ENCODE measurements at places on chromosomes 12 and 14.
A peak's percentile ranks its signal among the peaks of the same experiment; 100 is the strongest.

DNA sequence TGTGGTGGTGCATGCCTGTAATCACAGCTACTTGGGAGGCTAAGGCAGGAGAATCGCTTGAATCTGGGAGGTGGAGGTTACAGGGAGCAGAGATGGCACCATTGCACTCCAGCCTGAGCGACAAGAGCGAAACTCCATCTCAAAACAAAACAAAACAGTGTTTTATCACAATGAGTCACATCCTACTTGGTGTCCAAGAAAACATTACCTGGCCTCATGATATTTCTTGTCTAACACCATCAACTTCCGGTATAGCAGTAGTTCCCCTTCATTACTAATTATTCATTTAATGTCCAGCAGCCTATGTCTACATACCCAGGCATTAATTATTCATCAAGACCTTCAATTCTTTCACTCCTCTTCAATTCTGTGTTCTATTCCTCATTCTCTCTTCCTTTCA, 115.5 kb downstream of the CCDC59 start:
- no peak for DNase-seq

DNA sequence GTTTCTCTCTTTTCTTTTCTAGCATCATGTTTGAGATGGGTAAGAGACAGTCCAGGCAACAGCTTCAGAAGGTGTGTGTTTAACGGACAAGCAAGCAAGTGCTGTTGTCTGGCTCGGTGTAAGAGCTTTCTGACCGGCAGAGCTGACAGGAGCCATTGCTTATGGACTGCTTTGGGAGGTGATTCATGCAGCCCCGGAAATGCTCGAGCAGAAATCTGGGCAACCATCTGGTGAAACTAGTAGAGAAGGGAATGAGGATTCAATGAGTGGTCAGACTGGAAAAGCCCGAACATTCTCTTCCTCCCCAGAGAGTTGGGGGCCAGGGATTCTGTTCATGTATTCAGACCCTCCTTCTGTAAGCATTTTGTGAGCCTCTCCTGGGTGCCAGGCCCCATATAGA, 24.4 kb downstream of the TUNAR start:
- DNase-seq, result no peak

GRCh38 chr14:24179961-24180796, 8.3 kb downstream of the REC8 start:
- DNase-seq, result peak; percentile 50

DNA sequence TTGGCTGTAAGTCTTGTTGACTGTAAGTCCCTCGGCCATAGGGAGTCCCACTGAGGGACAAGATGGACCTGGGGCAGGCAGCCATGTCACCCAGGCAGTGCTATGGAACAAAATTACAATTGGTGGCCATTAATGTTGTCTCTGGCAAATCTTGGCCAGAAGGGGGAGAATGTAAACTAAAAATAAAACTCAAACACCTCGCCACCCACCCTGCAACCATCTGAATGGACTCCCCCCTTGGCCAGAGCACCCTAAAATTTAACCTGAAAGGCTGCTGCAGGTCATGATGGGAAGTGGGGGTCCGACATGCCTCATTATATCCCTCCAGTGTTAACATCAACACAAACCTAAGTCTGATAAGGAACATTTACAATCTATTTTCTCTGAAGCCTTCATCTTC, 8.2 kb downstream of the SLC22A17 start:
- DNase-seq, result no peak

GRCh38 chr12:95790033-95790916, at the start of gene NTN4:
Gene NTN4 (minus strand): TSS chr12:95790764. CDS start chr12:95790309, 455 bp downstream.
- peak; percentile 77 for DNase-seq

DNA sequence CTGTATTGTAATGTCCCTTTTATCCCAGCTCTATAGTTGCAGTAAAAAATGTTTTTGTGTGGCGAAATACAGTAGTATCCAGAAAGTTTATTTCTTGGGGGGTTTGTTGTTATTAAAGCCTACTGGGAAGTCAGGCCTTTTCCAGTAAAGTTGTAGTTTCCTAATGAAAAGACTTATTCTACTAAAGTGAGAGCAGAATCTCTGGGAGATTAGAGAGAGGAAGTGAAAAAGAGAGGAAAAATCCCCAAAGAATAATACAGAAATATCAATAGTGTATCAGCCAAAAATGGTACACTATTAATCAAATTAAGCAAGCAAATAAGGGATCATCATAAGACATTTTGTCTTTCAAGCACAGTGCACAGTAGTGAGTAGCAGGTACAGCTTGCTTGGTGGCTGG, 46.3 kb upstream of the ATXN7L3B start:
- DNase-seq, result no peak

- DNase-seq, result no peak
Observed at GRCh38 chr12:124087266-124088051, 114.4 kb downstream of the ZNF664 start.

- DNase-seq, result no peak
Observed at GRCh38 chr14:61227884-61228591, 53.1 kb downstream of the TMEM30B start.

- DNase-seq, result no peak
Observed at GRCh38 chr14:76257111-76257803, 105.5 kb downstream of the GPATCH2L start.

DNA sequence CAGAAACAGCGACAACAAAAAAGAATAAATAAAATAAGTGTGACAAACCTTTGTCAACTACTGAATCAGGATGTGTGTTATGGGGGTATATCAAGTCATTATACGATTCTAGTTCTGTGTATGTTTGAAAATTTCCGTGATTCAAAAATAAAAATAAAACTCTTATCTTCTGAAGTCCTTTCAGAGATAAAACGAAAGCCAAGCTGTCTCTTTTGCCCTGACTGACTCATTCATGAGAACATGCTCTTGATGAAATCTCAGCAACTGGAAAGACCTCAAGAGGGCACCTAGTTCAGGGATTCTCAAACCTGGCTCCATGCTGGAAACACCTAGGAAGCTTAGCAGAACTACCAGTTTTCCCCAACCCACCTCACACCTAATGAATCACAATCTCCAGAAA, 9.2 kb downstream of the FOXN3 start:
- DNase-seq, result no peak

DNA sequence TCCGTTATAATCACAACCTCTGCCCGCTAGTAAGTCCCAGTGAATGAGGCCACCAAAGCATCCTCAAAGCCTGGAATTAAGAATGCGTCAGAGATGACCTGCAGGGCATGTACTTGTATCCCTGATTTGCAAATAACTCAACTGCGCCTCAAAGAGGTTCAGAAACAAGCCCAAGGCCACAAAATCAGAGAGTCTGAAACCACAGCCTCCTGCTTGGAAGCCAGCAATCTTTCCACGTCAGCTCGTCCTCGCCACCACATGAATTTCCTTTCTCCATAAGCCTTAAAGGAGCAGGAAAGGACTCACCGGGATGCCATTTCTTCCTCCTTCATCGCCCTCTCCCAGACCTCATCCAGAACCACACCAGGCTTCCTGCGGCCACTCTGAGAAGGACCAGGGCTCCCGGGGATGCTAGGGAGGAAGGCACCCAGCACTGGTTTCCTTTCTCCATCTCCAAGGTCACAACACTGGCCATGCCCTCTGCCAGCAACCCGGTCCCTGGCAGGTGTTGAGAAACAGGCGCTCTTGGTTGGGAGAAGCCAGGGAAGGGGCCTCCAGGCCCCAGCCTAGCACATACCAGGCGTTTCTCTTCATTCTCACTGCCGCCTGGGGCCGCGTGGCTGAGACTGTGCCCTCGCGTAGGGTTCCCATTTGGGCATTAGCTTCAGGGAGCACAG, 191.2 kb upstream of the DIO3 start:
- no peak for DNase-seq

DNA sequence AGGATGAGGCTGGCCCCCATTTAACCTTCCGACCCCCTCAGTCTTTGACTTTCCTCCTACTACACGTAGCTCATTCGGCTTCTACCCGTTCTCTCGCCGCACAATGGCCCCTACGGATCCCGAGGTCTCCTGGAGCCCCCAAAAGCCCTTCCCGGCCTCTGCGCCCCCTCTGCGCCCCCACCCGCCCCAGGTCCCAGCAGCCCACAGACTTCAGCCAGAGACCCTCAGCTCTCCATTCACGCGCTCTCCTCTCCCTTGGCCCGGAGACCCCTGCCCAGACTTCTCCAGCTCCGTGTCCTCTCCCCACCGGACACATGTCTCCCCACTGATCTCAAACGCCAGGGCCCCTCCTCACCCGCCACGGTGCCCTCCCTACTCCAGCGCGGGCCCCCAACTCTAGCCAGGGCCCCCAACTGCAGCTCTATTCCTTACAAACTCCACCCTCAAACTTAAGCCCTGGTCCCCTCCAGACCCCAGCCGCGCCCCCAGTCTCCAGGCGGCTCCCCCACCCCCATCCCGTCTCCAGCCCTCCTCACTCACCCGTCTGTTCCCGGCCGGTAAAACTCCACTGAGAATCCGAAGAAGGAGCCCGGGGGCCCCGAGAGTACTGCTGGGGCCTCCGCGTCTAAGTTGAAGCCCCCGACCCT, 502 bp downstream of the ITGA5 start:
- no peak for DNase-seq

- peak; percentile 73 for DNase-seq
Observed at GRCh38 chr14:92584816-92585215, 71.2 kb downstream of the RIN3 start.

GRCh38 chr14:92565040-92565717, 51.6 kb downstream of the RIN3 start:
- DNase-seq, result no peak

- DNase-seq, result no peak
Observed at GRCh38 chr12:47407463-47408129, 298.2 kb downstream of the RPAP3 start.

DNA sequence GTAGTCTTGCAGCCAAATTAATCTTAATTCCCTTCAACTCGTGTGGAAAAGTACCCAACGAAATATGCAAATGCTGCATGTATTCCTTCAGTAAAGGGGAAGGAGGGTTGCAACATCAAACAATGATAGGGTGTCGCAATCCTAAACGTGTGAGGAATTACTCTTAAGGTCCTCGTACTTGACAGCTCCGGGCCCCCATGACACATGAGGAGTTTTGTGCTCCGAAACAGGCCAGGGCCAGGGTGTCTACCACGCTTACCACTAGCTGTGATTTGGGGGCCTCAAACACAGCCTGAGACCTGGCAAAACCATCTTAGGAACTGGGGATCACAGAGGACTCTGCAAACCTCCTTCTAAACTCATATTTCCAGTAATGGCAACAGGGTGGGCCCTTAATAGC, 20.4 kb downstream of the FOS start:
- DNase-seq, result peak; percentile 77

GRCh38 chr12:109492371-109492770, 14.9 kb downstream of the UBE3B start:
- no peak for DNase-seq

DNA sequence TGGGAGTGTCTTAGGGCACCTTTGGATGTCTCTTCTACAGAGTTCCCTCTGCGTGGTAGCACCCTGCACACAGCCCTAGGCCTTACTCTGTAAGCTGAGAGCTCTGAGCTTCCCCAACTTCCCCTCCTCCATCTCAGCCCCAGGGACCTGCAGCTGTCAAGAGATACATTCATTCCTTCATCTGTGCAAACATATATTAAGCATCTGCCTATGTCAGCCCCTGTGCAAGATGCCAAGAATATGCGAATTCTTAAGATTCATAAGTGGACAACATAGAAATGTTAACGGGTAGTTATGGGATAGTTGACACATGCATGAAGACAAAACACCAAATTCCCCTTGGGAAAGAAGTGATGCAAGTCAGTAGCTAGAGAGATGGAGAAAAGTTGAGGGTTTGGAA, 190.8 kb downstream of the SLC41A2 start:
- DNase-seq, result no peak

DNA sequence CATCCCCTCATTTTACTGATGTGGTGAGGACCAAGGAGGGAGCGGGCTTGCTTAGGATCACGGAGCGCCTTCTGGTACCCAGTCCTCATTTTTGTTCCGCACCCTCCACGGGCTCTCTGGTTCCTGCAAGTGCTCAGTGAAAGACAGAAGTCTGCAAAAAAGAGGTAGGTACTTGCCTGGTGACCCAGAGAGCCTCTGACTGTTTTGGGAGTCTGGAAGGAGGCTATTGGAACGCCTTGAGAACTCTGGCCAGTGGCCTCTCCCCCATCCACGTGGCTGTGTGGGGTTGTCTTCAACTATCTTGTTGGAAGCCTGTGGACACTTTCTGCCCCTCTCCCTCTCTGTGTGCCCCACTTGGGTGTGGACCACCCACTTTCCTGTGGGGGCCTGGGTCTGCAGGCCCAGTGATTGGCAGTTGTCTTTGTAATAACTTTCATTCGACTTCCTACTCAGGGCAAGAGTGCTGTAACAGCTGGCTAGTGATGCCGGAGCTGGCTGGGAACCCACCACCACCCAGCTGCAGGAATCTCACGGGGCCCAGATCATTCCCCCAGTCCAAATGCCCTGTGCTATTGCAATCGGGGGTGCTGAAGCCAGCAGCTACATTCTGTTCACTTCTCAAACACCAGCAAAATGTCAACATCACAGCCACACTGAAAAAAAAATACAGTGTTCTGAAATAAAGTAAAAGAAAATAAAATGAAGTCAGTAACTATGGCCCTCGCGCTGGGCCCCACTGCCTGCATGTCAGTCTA, 122.8 kb downstream of the PRMT8 start:
- DNase-seq, result no peak

DNA sequence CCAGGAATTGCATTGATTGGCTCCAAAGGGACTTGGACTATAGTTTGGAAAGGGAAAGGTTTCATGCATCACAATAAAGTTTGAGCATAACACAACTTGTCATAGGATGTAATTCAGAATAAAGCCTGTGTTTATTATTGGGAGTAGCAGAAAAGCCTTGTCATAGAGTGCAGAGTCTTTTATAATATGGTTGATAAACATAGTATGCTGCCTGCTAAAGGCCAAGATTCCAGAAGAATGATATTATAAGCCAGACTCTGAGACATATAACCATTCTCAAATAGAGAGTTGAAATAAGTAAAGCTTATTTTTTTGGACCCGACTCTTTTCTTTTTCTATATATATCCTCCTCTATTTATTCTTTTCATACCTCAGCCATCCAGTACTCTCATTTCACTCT, 207.3 kb downstream of the LRIG3 start:
- no peak for DNase-seq

GRCh38 chr12:4819654-4820053, 90.1 kb upstream of the KCNA1 start:
- no peak for DNase-seq

GRCh38 chr12:5459051-5459782, 27.3 kb downstream of the NTF3 start:
- DNase-seq, result no peak
